ENCODE measurements at places on chromosomes 12 and 14. TPM values are rescaled to one million over a fixed set of nuclear protein-coding genes. Genes with fewer than 3 reads are reported as not detected.
A peak's percentile ranks its signal among the peaks of the same experiment; 100 is the strongest.

- peak; percentile 58 for DNase-seq
Measured at GRCh38 chr14:96762650-96763049, 34.5 kb upstream of the VRK1 start.

GRCh38 chr14:51856792-51857296 is 3.6 kb upstream of the GNG2 start:
- DNase-seq = no peak

DNA sequence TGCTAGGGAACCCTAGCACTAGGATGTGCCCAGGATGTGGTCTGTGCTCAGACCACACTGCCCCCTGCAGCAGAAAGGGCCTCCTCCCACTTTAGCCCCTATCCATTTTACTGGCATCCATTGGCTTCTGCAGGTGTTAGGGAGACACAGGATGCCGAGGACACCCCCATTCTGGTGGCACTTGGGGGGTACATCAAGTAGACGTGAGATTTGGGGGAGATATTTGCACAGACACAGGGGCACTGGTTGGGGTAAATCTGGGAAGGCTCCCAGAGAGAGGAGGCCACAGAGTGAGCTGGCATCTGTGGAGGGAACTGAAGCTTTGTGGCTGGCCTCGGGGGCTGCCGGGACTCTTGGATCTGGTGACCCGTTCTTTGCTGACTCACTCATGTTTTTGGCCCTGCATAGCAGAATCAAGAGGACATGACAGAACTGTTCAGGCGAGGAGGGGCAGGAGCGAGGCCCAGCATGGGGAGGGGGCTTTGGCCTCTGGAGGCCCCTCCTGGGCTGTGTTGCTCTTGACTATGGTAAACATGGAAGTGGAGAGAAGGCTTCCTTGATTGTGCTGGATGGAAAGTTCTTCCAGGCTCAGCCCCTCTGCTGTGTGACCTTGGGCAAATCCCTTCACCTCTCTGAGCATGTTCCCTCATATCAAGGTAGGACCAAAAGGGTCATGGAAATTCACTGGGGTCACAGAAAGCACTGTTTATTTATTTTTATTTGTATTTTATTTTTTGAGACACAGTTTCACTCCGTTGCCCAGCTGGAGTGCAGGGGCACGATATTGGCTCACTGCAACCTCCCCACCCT is 1.8 kb downstream of the PLBD2 start:
- no peak for DNase-seq

GRCh38 chr12:123713398-123713797 is 1.2 kb downstream of the ATP6V0A2 start:
- peak; percentile 9 for DNase-seq

DNA sequence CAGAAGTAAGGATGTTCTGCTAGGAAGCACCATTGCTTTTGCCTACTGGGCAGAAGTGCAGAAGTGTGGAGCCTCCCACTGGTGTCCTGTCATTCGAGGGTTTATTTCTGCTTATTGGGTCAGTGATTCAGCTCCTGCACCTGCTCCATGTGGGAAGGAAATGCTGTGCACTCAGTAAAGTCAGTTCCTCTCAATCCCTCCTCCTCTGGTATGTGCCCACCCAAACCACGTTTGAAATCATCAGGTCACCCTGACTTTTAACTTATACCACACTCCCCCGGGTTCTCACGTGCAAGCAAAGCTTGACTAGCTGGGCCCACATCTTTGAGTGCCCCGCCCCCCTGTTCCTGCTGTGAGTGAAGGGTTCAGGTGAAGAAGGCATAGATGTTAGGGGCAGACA is 223.7 kb downstream of the CHST11 start:
- DNase-seq = no peak

DNA sequence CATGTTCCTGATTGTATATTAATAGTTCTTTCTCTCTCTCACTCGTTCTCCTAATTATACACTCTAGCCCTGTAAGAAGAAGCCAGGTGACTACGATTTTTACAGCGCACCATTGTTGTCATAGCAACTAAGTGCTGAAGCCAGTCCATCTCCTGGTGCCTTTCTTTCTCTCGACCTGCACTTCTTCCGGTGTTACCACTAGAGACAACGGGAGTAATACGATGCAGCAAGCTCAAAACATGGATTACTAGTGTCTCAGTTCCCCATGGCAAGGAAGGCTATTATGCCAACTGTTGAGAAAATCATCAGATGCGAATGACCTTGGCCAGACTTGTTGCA is 40.8 kb upstream of the DCD start:
- DNase-seq = no peak

GLS2 gene
- total RNA-seq = 14.2 TPM

LPAR5 gene
- 0.19 TPM for total RNA-seq

OR6C1 gene
- not detected for total RNA-seq

Data from Caco-2 (cell line).